ENCODE measurements at places on chromosomes 2 and 18.

DNA sequence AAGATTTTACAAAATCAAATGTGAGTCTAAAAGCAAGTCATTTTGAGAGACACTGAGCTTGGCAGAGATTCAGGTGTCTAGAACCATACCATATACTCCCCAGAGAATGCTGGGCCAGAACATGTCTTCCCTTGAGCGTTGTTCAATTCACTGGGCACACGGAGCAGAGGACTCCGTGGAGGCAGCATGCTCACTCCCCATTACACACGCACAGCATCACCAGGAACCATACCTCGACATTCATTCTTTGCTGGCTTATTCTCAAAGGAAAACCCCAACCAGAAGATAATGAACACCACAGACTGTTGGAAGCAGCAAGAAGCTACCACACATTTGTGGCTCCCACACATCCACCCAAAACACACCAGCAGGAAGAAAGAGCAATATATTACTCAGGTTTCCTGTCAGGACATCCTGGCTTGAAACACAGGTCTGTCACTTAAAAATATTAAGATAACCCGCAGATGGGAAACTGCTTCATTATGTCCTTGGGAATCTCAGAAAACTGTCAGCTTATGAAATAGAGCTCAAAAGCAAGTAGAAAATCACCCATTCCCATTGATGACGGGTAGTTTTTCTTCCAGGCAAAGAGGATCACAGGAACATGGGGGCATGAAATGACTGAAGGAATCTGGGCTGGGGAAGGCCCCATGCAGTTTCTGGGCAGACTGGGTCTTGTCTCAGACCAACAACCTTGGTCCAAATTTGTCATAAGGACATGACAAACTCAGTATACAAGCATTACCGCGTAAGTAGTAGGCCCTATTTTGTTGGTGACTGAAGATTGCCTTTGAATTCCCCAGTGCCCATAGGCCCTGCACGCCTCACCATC is 46.4 kb downstream of the PCBP1 start:
- DNase-seq = no peak

DNA sequence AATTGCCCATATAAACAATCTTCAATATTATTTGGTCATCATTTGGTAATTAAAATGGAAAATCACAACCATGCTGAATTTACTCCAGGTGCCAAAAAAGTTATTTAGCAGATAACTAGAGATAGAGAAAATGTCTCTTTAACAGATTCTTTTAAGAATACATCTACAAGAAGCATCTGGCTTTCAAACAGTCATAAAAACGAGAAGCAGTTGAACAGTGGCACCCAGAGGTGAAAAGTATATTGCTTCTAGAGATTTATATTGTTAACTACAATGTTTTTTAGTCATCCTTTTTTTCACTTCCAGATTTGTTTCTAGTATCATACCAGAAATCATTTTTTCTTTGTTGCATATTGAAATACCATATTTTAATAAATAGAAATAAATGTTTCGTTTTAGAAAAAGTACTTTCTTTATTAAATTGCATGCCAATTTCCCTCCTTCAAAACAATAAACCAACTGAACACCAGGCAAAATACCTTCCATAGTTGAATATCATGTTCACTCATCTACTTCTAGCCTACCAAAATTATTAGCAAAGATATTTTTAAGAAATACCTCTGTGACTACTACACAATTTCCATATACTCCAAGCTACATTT is 65.4 kb upstream of the HNRNPA3 start:
- peak; percentile 62 for DNase-seq

- DNase-seq = no peak
Measured at GRCh38 chr2:160838147-160838546, 322.1 kb upstream of the TANK start.

DNA sequence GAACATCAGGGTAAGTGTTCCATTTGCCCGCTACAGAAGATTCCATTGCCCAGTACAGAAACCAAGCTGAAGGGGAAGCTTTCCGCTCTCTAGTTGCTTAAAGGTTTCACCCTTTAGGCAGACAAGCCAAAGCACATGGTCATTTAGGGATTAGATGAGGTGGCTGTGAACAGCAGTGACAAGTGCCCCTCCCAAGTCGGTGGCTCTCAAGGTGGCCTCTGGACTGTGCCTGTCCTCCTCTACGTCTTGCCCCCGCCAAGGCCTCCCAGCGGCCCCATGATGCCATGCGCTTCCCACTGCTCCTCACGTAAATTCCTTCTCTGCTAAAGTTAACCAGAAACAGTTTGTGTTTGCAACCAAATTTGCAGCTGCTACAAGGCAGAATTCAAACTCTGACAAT is 24.2 kb upstream of the PTPN4 start:
- DNase-seq = no peak

DNA sequence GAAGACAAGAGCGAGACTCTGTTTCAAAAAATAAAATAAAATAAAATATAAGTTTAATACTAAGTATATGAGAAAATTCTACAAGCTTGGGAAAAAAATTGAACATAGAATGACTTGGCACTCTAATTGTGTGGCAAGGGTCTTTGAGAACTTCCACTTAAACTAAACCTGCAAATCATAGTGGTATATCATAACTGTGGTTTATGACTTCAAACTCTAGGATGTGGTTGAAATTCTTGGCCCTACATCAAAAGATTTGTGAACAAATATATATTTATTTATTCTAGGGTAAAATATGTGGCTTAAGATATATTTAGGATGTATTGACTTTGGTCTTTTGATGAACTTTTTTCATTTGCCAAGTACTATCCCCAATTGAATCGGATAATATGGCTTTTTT is 3.1 kb upstream of the FAM171B start:
- DNase-seq = no peak

- DNase-seq = no peak
Measured at GRCh38 chr2:11617984-11618707, 51.8 kb downstream of the NTSR2 start.

DNA sequence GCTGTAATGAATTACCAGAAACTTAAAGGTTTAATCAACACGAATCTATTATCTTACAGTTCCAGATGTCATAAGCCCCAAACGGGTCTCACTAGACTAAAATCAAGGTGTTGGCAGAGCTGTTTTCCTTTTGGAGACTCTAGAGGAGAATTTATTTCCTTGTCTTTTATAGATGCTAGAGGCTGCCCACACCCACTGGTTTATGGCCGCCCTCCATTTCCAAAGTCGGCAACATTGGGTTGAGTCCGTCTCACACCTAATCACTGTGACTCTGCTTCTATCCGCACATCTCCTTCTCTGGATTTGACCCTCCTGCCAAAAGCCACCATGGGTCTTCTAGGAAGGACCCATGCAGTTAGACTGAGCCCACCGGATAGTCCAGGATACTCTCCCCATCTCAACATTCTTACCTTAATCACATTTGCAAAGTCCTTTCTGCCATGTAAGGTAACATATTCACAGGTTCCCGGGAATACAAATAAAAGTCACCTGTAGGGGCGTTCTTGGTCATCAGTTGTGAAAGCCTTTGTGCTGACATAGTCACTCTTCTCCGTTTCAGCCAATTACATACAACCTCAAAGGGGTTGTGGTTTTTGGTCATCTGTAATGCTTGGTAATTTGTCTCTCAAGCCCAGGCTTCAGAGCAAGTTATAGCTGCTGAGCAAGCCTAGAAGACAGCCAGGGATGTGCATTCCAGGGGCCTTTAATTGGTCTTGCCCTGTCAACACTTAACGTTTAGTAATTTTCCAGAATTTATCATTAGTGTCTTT is 179.4 kb downstream of the ANTXR1 start:
- no peak for DNase-seq

DNA sequence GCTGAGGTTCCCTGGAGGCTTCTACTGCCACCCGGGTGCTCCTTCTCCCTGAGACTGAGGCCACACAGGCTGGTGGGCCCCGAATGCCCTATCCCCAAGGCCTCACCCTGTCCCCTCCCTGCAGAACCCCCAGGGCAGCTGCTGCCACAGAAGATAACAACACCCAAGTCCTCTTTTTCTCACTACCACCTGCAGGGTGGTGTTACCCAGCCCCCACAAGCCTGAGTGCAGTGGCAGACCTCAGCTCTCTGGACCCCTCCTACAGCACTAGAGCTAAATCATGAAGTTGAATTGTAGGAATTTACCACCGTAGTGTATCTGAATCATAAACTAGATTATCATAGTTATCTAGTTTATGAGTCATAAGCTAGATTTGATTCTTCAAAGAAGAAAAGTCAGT is 7.3 kb upstream of the CENPA start:
- no peak for DNase-seq

DNA sequence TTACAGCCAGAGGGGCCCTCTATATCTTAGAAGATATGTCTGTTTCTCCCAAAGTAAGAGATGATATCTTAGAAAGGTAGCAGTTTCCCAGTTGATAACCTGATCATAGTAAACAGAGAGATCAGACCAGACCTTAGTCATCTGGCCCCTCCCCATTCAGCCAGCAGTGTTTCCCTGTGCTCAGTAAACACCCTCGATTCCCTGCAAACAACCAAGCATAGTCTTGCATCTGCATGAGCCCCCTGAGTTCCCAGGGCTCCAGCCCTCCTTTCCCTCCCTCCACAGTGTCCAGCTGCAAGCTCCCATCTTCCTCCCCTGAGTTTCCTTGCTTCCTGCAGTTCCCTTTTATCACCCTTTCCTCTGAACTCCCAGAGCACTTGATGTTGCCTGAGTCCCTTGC is 20.3 kb downstream of the NRP2 start:
- DNase-seq = no peak

- no peak for DNase-seq
Measured at GRCh38 chr2:46862514-46862913, 53.1 kb downstream of the MCFD2 start.

GRCh38 chr2:74537140-74537539 is 7.4 kb downstream of the HTRA2 start:
- DNase-seq = no peak

GRCh38 chr2:24448797-24449196 is 42.3 kb upstream of the NCOA1 start:
- DNase-seq = no peak

DNA sequence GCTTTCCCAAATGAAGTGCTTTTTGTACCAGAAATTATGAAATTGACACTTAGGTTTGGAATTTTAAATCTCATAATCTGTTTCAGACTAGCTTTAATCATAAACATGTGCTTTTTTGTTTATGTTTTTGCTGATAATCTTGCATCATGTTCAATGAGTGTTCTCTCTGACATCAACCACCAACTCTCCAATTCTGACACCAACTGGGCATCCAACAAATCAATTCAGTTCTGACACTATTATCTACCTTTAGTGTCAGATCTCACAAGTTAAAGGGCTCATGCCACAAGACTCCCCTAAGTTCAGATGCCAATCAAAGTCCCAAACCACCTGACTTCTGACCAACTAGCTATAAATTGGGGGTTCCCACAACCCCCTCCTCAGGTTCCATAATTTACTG is 19.6 kb downstream of the PELI1 start:
- DNase-seq = no peak

- no peak for DNase-seq
Measured at GRCh38 chr2:96591494-96591893, 46.6 kb downstream of the KANSL3 start.

DNA sequence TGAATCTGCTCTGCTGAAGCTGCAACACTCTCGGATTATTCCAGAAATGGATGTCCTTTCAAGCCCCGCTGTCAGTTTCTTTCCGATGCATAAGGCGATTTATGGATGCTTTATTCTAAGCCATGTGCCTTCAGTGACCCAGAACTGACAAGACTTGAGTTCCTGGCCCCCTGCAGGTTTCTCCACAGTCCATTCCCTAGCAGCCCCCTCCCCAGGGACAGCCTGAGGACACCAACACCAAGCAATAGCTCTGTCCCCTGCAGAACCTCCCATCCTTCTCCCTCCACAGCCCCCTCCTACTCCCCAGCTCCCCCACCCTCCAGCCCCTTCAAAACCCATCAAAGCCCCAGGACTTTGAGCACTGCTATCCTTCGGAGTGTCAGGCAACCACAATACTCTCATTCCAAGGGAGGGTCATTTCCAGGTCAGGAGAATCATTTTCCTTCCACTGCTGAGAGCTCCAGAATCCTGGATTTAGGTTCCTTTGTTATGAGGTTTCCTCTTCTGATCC is 24.6 kb upstream of the SPP2 start:
- DNase-seq = no peak

DNA sequence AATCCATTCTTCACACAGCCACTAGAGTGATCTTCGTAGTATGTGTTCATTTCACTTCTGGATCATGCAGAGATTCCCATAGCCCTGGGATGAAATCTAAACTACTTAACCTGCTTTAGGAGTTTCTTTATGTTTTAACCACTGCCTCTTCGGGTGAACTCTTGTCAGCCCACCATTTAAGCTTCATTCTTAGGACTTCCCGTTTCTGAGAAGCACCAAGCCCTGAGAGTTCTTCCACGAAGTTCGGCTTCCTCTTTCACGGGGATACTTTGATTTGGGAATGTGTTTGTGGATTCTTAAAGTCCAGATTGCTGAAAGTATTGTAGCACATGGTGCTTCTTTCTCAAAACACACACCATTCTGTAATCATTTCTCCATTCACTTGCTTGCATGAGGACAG is 205.0 kb downstream of the UBE2E3 start:
- no peak for DNase-seq

- no peak for DNase-seq
Measured at GRCh38 chr2:238938003-238938400, 90.1 kb downstream of the TWIST2 start.

GRCh38 chr2:202642567-202642966 is 7.8 kb downstream of the FAM117B start:
- DNase-seq = no peak

- no peak for DNase-seq
Measured at GRCh38 chr2:45283764-45284620, 274.7 kb upstream of the SIX2 start.

DNA sequence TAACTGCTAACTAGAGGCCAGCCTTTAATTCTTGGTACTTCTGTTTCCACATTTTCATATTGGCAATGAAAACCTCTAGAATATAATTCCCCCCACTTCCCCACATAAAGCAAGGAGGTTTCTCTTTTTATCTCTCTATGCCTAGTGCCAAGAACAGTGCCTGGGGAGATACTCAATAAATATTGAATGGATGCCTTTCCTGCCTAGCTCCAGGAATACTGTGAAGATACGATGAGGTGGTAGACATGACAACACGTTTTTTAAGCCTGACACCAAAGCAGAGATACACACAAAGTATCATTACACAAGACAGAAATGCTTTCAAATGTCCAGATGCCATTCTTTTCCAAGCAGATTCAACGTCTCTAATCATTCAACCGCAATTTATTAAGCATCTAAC is 535.5 kb downstream of the XIRP2 start:
- DNase-seq = no peak

- DNase-seq = no peak
Measured at GRCh38 chr2:38788306-38788705, 10.3 kb downstream of the GEMIN6 start.

GRCh38 chr2:213189001-213189899 is 37.8 kb upstream of the IKZF2 start:
- no peak for DNase-seq

- DNase-seq = no peak
Measured at GRCh38 chr18:22045221-22045918, 124.0 kb upstream of the GATA6 start.

DNA sequence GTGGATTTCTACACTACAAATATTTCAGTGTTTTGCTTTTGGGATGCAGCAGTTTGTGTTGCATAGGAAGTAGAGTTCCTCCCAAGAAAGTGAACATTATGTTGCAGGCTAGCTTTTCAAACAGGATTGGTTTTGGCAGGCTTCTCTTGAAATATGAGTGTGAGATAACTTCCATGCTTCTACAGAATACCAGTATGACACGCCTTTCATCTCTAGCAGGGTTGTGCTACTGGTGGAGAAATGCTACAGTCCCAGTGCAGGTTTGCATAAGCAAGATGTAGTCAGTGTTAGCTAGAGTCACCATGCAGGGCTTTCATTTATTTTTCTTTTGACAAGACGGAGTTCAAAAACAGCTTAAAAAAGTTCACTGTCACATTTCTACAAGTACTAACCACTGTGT is 17.1 kb upstream of the CAVIN2 start:
- no peak for DNase-seq
